ENCODE measurements at places on chromosomes 4 and X.

GRCh38 chr4:84035568-84035967, 463.5 kb downstream of the NKX6-1 start:
- no peak for DNase-seq

DNA sequence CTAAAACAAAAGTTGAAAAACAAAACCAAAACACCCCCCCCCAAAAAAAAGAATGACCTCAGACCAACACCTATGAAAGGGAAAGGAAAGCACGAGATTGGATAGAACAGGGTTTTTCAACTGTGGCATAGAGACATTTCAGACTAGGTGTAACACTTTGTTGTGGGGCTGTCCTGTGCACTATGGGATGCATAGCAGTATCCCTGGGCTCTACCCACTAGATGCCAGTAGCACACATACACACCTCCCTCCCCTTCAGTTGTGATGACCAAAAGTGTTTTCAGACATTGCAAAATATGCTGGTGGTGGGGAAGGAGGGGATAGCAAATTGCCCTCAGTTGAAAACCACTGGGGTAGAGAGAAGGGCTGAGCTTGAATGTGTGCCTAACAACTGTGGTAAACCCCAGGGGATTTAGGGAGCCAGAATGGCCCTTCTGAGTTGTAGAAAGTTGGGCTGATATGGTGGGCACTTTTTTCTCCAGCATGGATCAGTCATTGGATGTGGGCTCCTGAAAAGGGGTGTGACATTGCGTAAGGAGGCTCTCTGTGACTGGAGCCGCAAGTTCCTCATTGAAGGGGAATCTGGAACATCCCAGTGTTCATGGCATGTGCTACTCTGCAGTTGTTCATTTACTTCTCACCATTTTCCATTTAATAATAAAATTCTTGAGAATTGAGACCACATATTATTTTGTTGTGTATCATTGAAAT, 8.8 kb upstream of the GEMIN8 start:
- DNase-seq: no peak

- DNase-seq: no peak
These were observed 147.3 kb downstream of the PCDH7 start for GRCh38 chr4:30867427-30867826.

DNA sequence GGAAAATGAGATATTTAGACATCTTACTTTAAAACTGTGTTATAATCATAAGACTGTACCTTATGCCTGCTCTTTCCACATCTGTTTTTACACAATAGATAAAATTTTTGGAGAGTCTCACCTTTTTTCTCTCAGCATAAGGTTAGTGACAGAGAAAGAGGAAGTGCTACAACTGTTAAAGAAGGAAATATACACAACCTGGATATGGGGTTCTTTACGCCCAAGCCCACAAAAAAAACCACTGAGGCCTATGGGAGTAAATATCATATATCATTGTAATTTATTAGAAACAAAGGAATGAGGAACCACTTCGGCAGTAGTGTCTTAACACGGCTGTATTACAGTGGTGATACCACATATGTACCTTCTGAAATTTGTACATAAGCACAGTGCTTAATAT, 265.9 kb upstream of the GK2 start:
- DNase-seq: no peak

GRCh38 chr4:103046416-103047290, 27.1 kb upstream of the SLC9B1 start:
- DNase-seq: peak; percentile 25

DNA sequence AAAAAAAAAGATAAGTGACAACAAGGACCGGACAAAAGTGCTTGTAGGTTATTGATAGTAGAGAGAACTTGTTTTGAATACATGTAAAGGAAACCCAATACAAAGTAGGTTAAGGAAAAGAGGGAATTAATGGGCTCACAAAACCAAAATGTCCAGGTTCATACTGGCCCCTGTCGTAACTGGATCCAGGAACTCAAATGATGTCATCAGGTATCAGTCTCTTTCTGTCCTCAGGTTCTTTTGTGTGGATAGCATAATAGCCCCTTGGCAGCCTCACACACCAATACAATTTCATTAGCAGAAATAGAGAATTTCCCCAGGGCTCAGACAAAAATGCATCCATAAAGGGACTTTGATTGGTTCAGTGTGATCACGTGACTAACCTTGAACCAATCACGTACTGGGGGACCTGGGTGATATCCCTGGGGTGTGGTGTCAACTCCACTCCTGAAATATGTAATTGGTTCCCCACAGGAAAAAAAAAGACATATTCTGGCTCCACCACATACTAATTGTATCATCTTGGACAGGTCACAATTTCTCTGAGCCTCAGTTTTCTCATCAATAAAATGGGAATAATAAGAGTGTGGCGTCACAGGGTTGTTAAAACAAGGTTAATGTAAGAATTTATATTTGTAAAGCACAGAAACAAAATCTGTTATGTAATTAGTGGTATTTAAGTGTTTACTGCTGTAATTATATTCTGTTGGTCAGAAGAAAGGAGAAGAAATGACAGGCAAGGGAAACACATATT, 174.8 kb downstream of the PDGFRA start:
- DNase-seq: no peak

DNA sequence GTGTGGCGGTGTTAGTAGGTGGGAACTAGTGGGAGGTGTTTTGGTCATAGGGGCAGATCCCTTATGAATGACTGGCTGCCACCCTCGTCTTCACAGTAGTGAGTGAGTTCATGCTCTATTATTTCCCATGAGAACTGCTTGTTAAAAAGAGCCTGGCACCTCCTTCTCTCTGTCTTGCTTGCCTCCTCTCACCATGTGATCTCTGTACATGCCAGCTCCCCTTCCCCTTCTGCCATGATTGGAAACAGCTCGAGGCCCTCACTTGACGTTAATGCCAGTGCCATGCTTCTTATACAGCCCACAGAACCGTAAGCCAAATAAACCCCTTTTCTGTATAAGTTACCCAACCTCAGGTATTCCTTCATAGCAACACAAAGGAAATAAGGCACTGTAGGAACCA, 21.7 kb downstream of the PNMA6F start:
- no peak for DNase-seq

GRCh38 chrX:120522820-120523219, 37.9 kb downstream of the CUL4B start:
- DNase-seq: no peak

GRCh38 chr4:120694973-120695372, 227.6 kb downstream of the PRDM5 start:
- no peak for DNase-seq

DNA sequence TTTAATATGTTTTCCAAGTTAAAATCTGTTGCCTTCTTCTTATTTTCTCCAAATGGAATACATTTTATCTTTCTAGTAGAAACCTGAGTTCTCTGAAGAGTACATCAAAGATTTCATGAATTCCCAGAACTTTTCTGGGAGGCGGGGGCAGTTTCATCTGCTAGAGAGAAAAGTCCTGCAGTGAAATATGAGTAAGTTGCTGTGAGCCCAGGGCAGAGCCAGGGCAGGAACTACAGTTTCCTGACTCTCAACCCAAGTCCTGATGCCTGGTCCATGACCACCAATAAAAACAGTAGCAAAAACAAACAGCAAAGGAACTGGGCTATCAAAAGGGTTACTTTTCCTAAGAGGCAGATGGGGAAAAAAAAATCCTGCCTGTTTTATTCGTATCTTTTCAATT, 239.4 kb upstream of the CTSO start:
- DNase-seq: no peak

DNA sequence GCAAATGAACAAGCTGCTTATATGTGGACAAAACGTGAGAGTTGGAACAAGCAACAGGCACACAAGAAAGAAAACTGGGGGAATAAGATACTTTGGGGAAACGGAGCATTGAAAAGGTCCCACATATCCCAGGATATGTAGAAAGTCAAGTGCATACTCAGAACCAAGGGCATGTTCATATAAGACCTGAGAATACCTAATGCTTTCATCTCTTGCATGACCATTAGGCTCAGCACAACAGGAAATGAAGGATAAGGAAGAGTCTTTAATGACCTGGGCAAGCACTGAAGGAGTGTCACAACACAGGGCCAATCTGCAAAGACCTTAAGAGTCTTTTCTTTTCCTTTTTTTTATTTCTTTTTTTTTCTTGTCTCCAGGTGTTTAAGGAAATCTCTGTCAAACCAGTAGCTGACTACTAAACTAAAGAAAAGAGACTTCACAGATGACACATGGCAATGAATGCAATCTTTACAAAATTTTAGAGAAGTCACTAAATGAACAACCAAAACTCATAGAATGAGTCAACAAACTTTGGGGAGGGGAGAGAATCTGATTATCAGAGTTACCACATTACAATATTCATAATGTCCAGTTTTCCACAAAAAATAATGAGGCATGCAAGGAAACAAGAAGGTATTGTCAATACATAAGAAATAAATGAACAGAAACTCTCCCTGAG, 67.9 kb upstream of the STK26 start:
- no peak for DNase-seq

- no peak for DNase-seq
These were observed 148.3 kb upstream of the ANXA10 start for GRCh38 chr4:167943872-167944505.

DNA sequence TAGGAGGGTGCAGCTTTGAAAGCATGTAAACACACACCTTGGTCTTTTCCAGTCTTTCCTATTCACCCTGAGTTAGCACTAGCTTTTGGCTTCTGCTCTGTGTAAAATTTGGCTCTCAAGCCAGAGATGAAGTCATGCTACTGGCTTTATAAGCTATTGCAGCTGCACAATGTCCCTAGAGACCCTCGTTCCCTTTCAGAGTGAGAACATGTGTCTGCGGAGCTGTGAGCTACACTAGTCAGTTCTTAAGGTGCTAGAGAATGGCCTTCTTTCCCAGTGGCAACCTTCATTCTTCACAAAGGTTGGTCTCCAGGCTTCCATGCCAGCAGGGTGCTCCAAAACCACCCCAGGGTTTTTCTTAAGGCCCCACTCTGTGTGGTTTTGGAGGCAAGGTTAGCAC, 199.1 kb downstream of the SPATA18 start:
- no peak for DNase-seq

DNA sequence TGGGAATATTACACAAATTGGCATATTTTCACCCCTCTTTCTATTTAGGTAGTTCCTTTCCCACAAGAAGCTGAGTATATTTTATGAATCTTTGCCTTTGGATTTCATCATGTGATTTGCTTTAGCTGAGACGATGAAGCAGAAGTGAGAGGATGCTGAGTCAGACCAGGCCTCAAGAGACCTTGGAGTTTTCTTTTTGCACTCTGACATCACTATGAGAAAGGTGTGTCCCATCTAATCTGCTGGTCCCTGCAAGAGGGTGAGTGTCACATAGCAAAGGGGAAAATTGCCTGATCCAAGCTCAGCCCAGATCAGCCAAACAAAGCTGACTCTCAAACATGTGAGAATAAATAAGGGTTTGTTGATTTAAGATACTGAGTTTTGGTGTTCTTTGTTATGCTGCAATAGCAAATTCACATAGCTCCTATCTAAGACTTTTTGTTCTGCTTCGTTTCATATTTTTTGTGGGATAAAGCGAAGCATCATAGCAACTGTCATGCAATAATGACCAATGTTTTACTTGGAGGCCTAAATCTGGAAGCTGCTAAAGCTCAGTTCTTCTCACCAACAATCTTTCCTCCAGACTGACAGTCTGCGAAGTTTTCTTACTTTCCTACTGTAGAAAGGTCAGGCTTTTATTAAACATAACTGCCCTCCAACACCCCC, 176.9 kb downstream of the PDHA2 start:
- DNase-seq: no peak

DNA sequence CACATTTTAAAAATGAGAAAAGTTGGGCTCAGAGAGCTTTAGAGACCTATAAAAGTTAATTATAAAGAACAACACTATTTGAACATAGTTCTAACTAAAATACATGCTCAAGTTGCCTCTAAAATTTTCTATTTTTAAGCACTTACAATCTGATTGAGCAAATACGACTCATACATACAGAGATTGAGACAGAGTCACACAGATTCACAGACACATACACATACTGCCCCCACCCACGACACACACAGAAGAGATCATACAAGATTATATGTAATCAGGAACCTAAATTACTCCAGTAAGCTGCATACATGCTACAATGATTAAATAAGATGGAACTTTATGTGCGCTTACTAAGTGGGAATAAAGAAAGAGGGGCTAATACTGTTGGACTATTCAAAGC, 2.7 kb upstream of the ASB5 start:
- DNase-seq: no peak

DNA sequence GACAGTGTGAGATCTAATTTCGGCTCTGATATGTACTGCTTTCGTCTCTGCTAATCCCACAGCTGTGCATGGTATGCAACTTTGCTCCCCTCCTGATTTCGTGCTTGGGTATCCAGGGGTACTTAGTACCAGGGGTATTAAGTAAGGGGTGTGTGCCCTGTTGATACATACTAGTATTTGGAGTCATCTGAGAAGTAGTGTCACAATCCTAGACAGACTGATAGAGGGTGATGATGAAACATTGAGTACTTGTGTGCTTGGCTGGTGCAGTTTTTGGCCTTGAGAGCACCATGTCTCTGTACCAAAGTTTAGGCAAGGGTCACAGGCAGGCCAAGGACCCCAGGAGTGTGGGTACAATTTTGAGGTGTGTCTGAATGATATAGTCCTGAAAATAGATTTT, 10.9 kb downstream of the GPAT3 start:
- no peak for DNase-seq

DNA sequence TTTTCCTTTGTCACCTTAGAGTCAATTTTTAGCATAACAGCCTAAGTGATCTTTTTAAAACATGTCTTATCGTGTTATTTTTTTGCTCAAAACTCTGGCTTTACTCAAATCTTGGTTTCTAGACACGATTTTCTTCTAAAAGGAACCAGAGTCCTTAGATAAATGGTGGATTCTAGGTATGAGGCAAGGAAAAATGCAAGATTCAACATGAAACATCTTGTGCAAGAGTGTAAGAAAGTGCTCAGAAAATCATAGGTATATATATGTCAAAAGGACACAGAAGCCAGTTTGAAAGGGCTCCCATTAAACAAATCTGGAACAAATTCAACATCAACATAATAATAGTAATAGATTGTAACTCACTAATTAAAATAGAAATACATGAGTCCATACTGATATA, 8.1 kb upstream of the ADGRG4 start:
- DNase-seq: no peak

- DNase-seq: no peak
These were observed 236.4 kb downstream of the DHRSX start for GRCh38 chrX:2264179-2265030.

DNA sequence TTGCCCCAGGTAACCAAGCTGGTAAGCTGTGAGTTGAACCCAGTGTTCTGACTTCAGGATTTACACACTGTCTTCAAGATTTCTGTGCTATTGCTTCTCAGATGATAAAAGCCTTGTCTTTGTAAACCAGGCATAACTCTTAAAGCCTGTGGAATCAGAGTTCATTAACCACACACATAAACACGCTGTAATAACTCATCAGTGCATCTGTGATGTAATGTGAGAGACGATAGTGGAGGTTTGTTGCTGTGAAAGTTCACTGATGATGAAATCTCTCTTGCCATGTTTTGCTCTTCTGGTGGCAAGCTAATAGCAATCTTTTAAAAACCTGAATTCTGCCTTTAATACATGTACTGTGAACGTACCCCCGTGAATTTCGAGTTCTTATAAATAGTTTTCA, 41.5 kb downstream of the CLCN4 start:
- no peak for DNase-seq

DNA sequence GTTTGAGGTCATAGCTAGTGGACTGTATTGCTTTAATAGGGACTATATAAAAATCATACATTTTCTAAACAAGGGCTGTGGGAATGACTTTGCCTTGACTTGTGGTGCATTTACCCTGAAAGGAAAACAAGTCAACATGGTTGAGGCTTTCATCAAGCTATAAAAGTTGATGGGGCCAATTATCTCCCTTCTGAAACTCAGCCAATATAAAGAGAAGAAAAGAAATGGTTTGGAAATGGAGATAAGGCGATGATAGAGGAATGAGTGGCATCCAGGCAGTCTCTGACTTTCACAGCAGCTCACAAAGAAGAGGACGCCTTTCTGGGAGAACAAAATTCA, 118.7 kb downstream of the SMARCA1 start:
- DNase-seq: no peak
